ENCODE measurements at places on chromosomes 7 and 10.

GRCh38 chr10:113007343-113007771 lies 57.3 kb downstream of the TCF7L2 start:
- no peak for DNase-seq

DNA sequence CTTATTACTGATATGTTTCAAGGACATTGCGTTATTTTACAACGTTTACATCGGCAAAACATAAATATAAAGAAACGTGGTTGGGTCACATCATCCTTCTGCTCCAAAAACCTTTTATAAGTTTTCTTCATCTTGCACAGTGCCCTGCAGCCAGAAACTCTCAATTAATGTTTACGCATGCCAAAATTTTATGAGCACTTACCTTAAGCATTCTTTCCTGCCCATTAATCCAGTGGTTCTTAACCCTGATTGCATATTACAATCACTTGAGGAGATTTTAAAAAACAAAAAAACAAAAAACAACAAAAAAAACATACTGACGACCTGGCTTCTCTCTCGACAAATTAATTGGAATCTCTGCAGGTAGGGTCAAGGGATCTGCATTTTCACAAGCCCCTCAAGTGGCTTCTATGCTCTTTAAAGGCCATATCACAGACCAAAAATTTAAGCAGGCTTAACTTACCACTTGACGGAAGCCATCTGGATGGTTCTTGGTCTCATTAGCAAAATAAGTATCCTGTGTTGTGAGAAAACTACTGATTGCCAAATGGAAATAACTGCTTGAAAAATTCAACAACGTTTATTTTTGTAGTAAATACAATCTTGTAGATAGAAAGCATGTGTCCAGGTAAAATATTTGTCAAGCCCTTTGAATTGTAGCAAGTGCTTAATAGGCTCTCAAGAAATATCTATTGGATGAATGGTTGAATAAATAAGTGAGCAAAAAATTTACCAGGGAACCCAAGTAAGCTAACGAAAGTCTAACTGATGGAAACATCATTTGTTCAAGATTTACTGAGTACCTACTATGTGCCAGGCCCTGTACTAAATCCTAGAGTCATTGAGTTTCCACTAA lies 30.9 kb upstream of the SLC16A12 start:
- DNase-seq: no peak

GRCh38 chr10:122459561-122460273 lies 1.6 kb upstream of the HTRA1 start:
- DNase-seq: no peak

DNA sequence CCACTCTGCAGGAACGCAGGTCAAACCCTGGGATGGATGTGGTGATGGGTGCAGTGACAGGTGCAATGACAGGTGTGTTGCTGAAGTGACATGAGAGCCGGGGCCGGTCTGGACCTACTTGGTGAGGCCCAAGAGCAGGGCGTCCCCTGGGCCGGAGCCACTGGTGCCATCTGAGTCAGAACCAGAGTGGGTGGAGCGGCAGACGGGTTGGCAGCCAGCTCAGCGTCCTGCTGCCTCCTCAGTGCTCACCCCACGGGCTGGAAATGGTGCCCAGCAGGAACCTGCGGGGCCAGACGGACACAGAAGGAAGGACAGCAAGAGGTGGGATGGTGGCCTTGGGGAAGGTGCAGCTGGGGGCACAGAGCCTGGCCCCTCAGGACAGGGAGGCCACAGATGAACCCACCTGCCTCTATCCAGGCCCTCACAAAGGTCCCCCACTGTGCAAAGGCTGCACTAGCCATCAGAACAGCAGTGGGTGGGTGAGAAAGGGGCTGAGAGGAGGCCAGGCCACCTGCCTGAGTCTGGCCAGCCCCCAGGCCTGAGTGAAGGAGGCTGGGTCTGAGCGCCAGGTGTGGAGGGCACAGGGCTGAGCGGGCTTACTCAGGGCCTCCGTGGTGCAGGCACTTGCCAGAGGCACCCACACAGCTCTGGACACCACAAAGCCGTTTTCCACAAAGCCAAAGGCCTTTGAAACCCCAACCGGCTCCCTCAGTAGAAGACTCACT lies 129.0 kb upstream of the PPP2R2D start:
- peak; percentile 50 for DNase-seq

DNA sequence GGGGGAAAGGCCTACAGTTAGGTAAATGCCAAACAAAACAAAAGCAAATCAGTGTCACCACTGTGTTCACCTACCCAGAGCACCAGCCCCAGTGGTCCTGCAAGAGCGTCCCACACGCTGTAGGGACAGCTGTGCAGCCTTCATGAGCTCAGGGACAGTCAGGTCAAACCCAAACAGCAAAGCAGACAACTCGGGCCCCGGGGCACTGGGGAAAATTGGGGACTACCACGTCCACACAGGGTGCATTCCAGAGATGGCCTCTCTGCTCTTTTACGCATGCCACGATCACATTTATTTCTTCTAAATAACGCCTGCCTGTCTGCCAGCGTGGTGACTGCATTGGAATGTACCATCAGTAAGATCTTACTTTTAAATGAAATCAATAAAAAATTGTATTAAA lies 21.7 kb downstream of the EBF3 start:
- DNase-seq: peak; percentile 54

DNA sequence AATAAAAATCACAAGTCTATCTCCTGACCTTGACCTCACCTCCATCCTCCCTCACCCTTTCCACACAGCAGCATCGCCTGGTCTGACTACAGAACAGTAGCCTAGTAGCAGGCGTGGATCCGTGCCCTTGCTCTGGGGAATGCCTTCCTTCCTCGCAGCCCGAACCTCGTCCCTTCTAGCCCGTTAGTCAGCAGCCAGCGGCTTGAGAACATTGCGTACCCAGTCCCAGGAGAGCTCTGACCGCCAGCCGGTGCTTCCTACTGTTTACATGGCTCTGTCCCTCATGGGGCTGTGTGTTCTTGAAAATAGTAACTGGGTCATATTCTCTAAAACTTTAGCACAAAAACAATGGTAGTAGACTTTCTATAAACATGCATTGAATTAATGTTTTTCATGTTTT lies 682.7 kb upstream of the IGFBP3 start:
- peak; percentile 75 for DNase-seq

DNA sequence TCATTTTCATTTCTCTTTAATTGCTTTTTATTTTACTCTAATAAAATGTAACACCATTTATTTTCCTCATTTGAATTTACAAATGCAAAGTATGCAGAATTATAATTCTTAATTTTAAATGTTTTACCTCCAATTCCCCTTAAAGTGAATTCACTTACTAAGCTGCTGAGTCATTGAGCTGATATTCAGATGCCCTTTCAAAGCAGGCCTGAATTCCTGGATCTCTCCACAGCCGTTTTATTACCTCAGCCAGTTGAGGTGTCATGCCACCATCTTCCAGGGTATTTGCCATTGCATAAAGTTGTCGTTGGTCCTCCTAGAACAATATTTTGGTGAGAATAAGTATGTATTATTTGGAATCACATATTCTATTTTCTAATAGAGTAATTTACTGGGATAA lies 33.2 kb downstream of the GNAT3 start:
- DNase-seq: no peak

- no peak for DNase-seq
These were observed 7.0 kb upstream of the TRDMT1 start for GRCh38 chr10:17208476-17208875.

DNA sequence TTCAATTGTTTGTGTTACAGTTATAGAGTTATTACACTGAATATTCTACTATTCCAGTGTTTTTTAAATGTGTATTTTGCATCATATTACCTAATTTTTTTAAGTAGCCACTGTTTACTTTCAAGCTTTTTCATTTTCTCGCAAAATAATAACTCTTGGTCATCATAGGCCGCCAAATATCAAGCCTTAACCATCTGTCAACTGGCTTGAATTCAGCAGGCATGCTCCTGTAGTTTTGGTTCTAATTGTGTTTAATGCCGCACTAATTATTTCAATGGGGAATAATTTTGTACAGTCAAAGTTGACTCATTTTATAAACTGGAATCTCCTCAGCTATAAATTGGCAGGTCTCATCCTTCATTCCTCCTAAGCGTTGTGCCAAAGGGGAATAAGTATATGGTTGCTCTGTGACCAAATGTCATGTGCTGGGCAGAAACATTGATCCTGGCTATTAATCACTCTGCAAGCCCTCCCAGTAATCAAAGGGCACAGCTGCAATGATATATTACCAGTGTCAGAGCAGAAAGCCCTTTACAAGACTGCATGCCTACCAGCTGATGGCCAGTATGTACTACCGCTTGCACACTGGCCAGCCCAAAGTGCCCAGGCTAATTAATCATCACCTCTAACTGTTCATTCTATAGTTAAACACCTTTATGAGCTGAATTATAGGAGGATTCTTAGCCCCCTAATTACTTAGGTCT lies 74.8 kb downstream of the SKAP2 start:
- DNase-seq: no peak

- no peak for DNase-seq
These were observed 7.6 kb downstream of the NOLC1 start for GRCh38 chr10:102159831-102160230.

- DNase-seq: no peak
These were observed 8.8 kb downstream of the ACSL5 start for GRCh38 chr10:112382515-112383235.

DNA sequence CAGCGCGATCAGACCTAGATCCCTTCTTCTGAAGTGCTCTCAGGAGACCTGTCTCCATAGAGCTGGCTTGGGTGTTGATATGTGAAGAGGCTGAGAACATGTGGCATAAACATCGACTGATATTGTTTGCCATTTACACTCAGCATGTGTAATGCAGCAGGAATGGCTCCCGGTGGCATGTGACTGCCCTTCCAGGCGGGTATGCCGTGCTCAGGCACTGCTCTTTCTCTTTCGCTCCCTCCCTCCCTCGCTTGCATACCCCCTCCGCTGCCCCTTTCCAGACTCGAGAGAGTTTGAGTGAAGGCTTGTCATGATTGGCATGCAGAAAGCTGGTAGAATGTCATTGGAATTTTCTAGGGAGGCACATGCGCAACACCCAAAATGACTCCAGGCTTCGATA lies 107.3 kb upstream of the PDCD4 start:
- no peak for DNase-seq

- no peak for DNase-seq
These were observed 49.2 kb upstream of the ARID5B start for GRCh38 chr10:61852261-61852660.

GRCh38 chr10:29370097-29371092 lies 81.5 kb downstream of the LYZL1 start:
- DNase-seq: no peak

- DNase-seq: no peak
These were observed 37.2 kb upstream of the CCDC7 start for GRCh38 chr10:32408690-32409089.

- no peak for DNase-seq
These were observed 473.4 kb downstream of the PTPRN2 start for GRCh38 chr7:158114056-158114850.

DNA sequence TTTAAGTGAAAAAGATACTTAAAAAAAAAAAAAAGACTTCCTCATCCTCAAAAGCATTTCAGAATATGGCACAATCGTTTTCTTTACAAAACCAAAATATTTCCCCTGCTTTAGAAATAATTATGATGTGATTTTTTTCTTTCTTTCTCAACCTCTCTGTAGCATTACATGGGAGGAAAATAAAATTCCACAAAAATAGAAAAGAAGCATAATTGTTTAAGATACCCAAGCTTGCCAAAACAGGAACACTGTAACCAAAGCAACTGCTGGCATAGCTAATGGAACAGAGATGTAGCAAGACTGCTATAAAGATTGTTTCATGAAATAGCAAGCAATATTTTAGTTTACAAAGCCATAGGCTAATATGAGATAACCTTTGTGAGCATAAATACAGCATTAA lies 75.6 kb upstream of the GPR22 start:
- no peak for DNase-seq

DNA sequence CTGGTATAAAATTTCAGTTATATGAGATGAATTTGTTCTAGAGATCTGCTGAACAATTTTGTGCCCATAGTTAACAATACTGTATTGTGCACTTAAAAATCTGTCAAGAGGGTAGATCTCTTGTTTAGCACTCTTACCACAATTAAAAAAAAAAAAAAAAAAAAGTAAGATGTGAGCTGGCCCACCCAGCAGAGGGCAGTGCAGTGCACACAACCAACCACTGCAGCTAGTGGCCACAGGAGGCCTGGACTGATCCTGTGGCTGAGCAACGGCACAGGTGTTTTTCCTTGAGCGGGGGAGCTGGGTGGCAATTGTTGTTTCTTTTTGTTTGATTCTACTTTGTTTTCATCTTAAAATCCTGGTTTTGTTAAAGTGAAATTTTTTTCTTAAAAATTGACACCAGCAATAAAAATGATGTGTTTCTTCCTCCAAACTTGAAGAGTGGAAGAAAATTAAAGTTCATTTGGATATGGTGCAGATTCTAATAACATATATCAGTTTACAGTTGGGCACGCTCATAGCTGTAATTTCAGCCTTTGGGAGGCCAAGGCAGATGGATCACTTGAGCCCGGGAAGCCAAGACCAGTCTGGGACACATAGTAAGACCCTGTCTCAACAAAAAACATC lies 171.1 kb upstream of the TBX20 start:
- peak; percentile 61 for DNase-seq

DNA sequence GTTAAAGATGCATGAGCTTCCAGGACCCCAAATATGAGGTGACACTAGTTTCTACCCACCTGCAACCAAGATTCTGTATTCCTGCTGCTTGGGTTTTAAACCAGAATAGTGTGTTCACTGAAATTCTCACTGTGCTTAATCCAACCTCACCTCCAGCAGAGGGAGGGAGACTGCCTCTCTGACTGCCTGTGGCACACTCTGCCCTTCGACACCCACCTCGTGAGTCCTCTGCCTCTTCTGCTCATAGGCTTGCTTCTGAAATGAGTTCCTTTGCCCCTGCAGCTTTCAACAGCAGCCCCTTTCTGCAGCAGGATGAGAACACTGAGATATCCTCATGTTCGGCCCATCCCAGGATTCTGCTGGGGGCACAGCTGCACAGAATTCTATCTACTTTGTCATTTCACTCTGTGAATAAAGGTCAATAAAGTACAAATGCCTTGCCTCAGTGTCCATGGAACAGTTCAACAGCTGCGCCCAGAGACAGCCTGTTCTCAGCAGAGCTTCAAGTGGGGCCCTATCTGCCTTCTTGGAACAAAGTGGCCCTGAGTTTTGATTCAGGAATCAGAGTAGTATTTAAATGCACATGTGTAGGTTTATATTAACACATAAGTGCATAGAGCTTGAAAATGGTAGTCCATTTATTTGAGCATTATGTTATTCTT lies 632.5 kb downstream of the TNS3 start:
- no peak for DNase-seq

GRCh38 chr10:128727114-128727513 lies 600.9 kb upstream of the MKI67 start:
- DNase-seq: no peak

GRCh38 chr10:85795460-85795859 lies 571.1 kb downstream of the GRID1 start:
- DNase-seq: no peak

DNA sequence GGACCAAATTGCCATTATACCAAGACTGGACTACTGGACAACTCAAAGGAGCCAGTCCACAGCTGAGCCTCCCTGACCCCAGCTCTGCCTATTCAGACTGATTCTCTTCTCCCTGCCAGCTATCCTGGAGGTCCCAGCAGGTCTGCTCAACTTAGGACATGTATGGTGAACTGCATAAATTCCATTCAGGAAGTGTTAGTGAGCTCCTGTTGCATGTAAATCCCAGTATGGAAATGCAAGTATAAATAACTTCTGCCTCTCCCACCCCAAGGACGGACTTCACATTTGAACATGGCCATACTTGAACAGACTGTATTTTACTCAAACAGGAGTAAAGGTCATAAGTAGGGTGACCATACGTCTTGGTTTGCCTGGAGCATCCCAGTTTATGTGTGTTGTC lies 128.4 kb downstream of the CHCHD3 start:
- DNase-seq: no peak
